ENCODE measurements at places on chromosomes 3 and 15.
A peak's percentile ranks its signal among the peaks of the same experiment; 100 is the strongest.

GRCh38 chr15:66757521-66757920 is 55.5 kb downstream of the SMAD6 start:
- no peak for DNase-seq

DNA sequence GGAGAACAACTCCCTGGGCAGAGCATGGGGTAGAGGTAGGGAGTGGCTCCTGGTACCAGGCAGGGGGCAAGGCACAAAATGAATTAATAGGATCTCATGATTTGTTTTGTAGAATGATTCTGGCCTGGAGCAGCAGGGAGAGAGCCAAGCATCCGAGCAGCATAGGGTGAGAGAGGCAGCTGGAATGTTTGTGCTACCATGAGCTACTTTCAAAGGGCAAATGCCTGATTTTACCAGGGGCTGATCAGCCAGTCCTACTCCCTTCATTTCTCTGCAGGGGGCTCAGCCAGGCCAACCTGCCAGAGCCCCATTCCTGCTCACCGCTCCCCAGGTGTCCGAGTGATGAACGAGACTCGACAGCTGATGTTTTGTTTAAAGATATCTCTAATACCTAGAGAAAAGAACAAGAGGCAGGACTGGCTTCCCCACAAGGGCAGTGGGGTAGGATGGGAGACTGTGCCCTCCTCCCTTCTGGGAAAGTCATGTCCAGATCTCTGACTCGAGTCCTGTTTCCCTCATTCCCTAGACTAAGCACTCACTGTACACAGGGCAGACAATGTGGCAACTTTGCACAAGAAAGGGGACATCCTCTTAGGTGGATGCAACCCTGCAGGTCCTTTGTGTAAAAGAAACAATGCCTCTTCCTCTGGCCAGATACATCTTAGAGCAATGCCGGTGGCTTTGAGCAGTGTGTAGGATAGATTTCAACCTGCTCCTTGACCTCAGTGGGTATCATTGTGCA is 12.9 kb downstream of the DUOX2 start:
- DNase-seq: no peak

DNA sequence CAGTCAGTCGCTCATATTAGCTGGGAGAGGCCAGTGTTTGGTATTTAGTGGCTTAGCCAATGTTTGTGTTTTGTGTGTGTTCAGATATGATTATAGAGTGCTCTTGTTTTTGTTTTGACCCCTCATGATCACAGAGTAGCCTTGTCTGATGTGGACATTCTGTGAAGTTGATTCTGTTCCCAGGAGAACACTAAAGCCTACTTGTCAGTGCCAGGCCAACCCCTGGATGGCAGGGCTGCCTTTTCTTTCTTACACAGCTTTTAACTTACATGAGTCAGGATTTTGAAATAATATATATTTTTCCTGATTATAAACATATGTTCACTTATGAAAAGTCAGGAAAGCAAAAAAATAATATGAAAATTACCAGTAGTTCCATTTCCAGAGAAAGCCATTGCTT is 11.9 kb downstream of the CFAP161 start:
- DNase-seq: no peak

DNA sequence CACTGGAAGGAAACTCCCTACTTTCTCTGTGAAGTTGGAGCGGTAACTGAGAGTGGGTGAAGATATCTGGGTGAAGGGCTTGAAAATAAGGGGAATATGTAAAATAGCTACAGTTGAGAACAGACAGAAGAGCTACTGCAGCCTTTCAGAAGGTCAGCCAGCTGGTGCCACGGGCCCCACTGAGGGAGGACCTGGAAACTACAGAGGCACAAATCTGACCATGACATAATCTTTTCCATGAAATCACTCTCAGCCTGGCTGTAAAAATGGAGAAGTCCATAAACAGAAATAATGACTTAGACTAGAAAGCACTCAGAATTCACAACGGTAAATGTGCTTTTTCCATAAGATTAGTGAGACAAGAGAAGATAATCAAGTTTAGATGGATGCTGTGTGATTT is 46.4 kb downstream of the ST3GAL6 start:
- no peak for DNase-seq

GRCh38 chr3:13002398-13003124 is 70.7 kb downstream of the IQSEC1 start:
- DNase-seq: no peak

GRCh38 chr3:115885621-115886020 is 262.3 kb downstream of the GAP43 start:
- peak; percentile 23 for DNase-seq

DNA sequence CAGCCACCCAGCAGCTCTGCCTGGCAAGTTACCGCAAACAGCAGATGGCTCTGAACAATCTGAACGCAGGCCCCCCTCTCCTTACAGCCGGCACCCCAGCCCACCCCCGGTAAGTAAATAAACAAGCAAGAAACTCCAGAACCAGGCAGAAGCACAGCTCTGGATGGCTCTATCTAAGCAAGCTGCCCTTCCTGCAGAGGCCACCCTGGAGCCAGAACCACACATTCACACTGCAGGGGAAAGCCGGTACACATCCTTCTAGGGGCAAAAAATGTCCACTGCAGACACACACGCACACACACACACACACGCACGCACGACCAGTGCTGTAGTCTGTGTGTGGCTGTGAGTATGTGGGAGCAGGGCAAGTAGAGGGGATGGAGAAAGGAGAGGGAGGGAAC is 63.9 kb downstream of the ADCY5 start:
- DNase-seq: no peak

DNA sequence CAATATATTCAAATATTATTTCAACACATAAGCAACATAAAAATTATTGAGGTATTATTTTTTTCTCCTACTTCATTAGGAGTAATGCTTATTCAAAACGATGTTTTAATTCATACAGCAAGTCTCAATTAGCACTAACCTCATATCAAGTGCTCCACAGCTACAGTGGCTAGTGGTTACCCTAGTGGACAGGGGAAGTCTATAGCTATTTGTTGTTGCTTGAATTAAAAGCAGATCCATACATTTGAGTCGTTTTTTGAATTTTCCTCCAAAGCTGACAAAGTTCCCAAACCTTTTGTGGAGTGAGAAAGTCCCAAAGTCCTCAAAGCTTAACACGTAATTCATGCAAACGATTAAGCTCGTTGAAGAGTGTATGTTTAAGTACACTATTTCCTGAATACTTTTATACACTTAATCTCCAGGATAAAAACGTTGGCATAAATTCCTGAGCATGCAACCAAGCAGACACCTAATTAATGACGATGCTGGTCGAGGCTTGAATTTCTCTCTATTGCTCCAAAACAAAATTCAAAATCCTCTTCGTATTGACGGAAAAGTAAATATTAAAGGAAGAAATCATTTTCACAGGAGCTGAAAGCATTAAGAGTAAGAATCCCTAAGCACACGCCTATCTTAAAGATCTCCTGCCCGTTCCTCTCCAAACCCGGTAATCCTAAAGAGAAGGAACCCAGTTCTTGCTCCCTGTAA is 985 bp downstream of the VPS13C start:
- no peak for DNase-seq

DNA sequence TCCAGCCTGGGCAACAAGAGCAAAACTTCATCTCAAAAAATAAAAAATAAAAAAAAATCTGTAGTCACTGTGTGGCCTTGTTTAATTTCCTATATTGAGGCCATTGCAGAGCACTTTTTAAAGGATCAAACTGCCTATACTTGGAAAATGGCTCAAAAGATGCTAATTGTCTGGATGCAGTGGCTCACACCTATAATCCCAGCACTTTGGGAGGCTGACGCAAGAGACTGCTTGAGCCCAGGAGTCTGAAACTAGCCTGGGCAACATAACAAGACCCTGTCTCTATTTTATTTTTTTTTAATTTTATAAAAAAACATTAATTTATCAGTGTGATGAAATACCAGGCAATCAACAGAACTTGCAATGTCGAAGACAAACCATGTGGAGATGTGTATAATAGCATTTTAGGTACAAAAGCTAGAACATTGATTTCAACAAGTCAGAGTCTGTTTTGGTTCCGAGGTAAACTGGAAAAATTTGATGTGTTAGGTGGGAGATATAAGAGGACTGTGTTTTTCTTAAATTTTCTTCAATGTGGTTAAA is 47.0 kb upstream of the SETD2 start:
- DNase-seq: no peak

- no peak for DNase-seq
Measured at GRCh38 chr15:75235760-75236729, 22.1 kb upstream of the GOLGA6C start.

- DNase-seq: no peak
Measured at GRCh38 chr3:38109580-38110313, 27.2 kb downstream of the ACAA1 start.

GRCh38 chr15:29692527-29692926 is 129.7 kb downstream of the TJP1 start:
- DNase-seq: no peak

DNA sequence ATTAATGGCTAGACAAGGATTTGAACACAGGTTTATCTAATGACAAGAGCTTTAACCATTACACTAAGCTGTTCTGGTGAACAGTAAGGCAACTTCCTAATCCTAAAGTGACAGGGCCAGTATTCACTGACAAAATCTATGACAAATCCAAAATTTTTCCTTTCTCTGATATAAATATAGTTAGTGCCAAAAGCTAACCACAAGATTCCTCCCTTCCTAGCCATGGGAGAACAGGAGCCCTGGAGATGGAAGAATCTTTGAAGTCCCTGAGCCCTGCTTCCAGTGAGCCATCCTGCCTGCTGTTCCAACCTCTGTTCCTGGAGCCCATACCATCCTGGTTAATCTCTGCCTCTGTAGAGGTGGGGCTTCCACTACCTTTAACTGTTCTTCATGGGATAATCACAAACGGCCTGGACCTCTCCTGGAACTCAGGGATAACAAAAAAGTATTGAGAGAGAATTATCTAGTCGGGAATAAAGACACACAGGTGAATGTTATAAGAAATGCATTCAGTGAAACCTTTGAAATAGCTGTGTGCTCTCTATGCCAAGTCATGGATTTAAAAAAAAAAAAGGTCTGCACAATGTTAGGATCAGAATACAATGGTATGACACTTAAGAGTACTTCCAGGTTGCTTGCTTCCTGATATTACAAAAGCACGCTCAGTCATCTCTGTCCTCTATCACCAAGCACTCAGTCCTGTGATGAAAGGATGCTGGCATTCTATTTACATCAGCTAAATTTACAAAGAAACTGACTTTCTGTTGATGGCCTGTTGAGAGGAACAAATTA is 235.8 kb downstream of the SUCLG2 start:
- DNase-seq: no peak

- DNase-seq: no peak
Measured at GRCh38 chr3:195755791-195756676, 35.3 kb downstream of the MUC20 start.

GRCh38 chr3:15268033-15268631 is 62.1 kb downstream of the CAPN7 start:
- DNase-seq: peak; percentile 85

Data from nephron progenitor cell (in vitro differentiated cells).